ENCODE measurements at places on chromosomes 11 and 22.

GRCh38 chr11:27698872-27699241 is 1.4 kb downstream of the BDNF start:
- DNase-seq, result peak; percentile 92

DNA sequence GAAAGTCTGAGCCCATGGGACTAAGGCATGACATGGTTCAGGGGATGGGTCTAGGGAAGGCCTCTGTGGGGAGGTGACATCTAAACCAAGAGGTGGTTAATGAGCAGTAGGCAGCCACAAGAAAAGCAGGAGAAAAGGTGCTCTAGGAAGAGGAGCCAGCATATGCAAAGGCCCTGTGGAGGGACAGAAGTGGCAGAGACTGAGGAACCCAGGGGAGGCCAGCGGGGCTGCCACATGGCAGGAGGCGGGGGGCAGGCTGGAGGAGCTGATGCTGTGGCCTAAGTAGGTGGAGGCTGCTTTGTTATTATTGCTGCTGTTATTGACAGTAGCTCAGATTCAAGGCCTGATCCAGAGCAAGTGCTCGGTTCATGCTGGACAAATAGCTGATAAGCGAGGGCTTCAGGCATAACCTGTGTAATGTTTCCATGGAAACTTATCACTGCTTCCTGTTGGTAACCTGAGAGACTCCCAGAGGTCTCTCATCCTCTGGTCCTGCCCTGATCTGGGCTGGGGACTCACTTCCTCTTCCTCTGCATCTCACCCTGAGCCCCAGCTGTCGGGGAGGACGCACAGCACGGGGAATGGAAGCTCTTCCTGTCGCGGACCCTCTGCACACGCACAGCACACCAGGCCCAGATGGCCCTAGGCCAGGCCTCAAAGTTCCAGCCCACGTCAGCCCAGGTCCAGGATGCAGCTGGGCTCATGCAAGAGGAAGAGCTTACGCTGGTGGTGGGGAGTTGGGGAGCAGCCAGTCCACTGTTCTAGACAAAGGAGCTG is 75.2 kb upstream of the TP53I11 start:
- peak; percentile 73 for DNase-seq

DNA sequence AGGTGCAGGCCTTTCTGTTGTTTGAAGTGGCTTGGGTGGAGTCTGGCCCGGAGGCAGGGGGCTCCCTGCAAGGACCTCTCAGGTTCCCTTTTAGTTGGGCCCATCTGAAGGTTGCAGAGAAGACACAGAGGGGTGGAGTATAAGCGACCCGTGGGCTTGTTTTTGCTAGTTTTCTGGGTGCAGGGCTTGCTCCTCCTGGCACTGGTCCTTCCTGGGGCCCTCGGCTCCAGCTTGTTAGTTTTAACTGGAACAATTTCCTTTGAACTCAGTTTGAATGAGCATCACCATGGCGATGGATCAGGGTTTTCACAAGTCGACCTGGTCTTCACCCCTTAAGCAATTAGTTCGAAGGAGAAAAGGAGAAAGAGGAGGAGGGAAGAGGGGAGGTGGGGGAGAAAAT is 28.5 kb upstream of the OAF start:
- no peak for DNase-seq

DNA sequence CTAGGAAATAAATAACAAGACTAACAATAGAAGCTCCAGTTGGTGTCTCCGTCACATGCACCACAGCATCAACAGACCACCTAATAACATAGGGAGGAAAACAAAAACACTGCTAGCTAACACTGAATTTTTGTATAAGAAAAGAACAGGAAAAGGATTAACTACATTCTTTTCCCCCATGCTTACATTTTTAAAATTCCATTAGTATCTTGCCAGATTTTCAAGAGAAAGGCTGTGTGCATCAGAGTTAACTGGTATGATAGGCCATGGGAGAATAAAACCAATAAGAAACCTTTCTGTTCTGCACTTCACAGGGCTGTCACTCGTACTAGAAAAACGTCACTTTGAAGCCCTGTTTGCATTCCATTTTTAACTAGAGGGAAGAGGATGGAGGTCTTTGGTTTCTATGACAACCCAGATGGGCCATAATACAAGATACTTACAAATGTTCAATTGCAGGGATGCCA is 79.0 kb downstream of the LARGE2 start:
- no peak for DNase-seq

GRCh38 chr11:130548491-130548833 is 100.0 kb downstream of the ADAMTS15 start:
- DNase-seq, result no peak

DNA sequence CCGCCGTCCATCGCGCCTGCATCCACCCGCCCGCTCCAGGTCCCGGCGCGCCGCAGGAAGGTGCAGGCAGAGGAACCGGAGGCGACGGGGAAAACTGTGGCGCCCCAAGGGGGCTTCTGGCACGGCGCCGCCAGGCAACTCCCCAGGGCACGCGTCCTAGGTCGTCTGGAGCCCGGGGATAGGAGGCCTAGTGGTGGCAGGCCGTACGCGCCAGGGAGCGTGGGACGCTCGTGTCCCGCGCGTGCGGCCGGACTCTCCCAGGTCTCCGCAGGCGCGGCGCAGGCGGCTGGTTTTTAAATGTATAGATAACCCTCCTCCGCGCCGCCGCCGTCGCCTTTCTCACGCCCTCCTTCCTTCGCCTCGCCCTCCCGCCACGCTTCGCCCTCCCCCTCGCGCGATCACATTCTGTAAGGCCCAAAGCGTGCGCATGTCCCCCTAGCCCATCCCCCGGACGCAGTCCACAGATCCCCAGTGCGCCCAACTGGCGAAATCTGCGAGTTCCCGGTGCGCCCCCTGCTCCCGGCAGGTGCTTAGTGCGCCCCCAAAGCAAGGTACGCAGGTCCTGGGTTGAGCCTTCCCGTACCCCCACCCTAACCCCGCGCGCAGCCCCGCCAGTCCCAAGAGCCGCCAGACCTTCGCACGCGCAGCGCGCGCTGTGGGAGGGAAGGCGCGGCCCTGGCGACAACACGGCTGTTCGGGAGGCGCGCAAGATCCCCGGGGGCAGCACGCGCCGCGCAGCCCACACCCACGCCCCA is at the start of gene ASCL2:
Gene ASCL2, minus strand, starts transcription at position 267 of the 755 bp plus-strand sequence. Its CDS starts 256 bp downstream, at position 11.
- DNase-seq, result peak; percentile 4

- no peak for DNase-seq
Measured at GRCh38 chr22:25545672-25546071, 18.8 kb upstream of the GRK3 start.

DNA sequence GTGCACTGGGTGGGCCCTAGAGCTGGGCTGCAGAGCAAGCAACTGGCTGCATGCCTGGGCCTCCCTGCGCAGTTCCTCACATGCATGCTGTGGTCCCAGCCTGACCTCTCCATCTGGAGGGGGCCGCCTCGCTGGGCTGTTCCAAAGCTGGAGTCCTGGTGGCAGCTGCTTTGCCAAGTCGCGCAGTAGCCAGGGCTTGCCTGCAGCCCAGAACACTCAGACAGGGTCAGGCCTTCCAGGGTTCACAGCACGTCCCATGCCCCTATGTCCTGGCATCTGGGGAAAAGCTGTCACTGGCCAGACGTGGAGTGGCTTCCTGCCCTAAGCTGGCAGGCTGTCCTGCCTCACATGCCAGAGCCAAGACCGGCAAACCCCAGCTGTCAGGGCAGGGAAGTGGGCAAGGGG is 16.5 kb upstream of the CDC42EP2 start:
- no peak for DNase-seq

DNA sequence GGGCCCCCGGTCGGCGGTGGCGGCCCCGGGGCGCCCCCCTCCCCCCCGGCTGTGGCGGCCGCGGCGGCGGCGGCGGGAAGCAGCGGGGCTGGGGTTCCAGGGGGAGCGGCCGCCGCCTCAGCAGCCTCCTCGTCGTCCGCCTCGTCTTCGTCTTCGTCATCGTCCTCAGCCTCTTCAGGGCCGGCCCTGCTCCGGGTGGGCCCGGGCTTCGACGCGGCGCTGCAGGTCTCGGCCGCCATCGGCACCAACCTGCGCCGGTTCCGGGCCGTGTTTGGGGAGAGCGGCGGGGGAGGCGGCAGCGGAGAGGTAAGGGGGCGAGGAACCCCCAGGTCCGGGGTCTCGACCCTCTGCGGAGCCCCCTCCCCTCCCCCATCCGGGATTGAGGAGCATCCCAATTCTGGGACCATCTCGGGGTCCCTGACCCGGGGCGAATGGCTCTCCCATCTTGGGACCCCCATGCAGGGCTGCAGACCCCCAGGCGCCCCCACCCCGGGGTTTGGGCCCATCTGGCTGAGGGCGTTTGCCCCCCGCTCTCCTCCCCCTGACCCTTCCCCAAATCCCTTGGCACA is 431 bp downstream of the KMT2A start:
- no peak for DNase-seq

GRCh38 chr22:42820045-42820763 is 36.9 kb downstream of the ARFGAP3 start:
- no peak for DNase-seq

- no peak for DNase-seq
Measured at GRCh38 chr11:60005360-60005759, 11.6 kb upstream of the OOSP4B start.

DNA sequence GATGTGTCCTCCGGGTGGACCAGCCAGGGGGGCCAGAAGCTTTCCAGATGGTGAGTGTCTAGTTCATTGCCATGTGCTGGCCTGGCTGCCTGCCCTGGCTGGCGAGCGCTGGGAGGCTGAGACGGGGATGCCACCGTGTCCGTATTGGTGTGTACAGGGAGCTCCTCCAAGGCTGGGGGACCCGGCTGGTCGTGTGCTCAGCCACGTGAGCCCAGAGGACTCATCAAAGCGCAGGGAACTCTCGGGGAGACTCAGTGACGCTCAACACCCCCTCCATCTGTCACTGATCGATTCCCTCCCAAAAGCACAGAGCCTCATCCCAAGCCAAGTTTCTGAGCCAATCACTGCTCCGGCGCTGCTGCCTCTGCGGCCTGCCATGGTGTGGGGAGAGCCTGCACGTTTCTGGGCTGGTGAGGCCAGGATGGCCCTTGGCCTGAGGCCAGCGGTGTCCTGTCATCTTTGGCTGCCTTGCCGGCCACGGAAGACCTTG is 423.7 kb downstream of the SHANK2 start:
- no peak for DNase-seq

GRCh38 chr11:60710482-60710881 is 11.1 kb downstream of the MS4A8 start:
- peak; percentile 21 for DNase-seq

GRCh38 chr11:134071766-134072402 is 3.0 kb downstream of the JAM3 start:
- no peak for DNase-seq

DNA sequence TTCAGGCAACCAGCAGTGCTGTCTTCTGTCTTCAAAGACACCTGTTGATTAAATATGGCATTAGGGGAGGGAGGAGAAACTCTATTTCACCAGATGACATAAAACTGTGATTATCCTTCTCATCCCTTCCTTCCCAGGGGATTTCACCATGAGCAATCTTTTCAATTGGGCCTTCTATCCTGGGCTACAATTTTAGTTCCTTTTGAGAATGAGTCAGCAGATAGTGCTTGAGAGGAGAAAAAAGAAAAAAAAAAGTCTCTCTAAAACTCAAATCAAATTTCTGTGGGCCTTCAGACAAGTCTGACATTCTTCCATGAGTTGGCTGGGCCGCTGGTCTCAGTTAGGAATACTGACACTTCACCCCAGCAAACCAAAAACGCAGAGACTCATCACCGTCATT is 7.2 kb downstream of the FLI1 start:
- no peak for DNase-seq

DNA sequence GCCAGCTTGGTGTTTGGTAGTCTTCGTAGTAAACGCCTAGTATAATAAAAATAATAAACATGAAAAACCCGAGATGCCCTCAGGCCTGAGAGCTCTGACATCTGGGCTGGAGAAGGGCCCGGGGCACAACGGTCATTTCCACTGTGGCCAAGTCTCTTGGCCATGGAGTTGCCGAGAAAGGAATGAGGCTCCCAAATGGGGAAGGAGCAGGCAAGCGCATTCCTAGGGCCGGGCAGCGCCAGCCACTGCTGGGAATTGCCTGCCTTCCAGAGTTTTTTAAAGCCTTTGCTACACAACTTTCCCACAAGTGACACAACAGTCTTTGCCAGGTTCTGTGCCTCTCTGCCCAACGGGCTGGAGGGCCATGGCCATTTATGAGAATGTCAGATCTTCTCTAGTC is 103.4 kb downstream of the NAV2 start:
- DNase-seq, result no peak

- DNase-seq, result peak; percentile 35
Measured at GRCh38 chr22:32904044-32904443, 102.5 kb downstream of the TIMP3 start.

- DNase-seq, result no peak
Measured at GRCh38 chr22:24291515-24292201, 21.0 kb downstream of the SPECC1L start.

- no peak for DNase-seq
Measured at GRCh38 chr22:44037519-44038375, 13.6 kb downstream of the PARVB start.

DNA sequence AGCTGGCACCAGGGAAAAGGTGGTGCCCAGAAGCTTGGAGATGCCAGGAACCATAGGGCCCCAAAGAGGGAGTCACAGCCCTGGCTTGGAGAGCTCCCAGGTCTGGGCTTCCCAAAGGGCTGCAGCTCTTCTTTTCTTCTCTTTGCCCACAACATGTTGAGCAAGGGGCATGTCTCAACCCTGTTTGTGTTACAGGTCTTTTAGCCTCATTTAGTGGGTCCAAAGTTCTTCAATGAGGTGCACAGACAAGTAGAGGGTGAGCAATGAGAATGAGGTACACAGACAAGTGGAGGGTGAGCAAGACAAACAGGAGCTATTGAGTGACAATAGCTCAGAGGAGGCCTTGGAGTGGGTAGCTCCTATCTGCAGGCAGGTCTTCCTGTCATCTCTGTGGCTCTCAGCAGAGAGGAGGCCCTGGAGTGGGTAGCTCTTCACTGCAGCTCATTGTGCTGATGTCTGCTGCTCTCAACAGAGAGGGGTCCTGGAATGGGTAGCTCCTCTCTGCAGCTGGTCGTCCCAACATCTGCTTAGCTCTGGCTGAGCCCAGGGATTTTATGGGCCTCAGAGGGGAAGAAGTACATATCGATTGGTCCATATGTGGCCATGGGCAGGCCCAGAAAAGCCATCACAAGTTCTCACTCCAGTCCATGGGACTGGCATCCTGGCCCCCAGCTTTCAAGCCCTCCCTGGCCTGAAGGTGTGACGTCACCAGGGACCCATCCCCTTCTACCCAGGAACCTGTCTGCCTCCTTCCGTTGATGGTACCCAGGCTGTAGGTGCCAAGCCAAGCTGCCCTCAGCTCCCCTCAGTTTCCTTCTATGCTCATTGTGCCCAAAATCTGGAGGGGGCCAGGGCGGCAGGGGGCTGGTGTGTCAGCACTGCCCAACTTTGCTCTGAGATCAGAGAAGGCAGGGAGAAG is 34.9 kb downstream of the WBP2NL start:
- DNase-seq, result no peak

GRCh38 chr11:69892237-69892985 is 73.2 kb upstream of the FGF3 start:
- peak; percentile 53 for DNase-seq

Data from endothelial cell (in vitro differentiated cells).